NCI-H2107 (cell line): ENCODE measurements at places on chromosomes 11 and 22.

GRCh38 chr22:19094393-19094997, 27.7 kb downstream of the DGCR2 start:
- no peak for DNase-seq

DNA sequence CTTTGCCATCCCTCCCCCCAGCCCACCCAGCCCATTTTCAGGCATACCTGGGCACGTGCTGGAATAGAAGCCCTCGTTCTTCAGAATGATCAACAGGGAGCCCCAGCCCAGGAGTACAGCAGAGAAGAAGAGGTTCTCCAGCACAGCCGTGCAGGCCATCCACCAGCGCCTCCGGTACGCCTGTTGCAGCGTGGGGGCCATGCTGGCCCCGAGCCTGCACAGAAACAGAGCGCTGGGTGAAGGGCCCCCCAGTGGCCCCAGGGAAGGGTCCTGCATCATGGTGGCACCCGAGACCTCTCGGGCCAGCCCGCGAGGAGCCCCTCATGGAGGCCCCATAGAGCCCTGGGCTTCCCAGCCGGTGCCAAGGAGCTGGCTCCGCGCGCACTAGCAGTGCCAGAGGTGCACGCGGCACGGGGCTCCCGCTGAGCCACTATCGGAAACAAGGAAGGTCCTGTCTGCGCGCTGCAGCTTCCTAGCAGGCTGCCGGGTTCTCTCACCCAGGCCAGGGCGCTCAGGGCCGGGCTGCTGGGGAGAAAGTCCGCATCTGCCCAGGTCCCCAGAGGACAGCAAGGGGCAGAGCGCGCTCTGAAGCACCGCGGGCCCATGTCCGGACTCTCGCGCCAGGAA, 1.5 kb downstream of the SLC43A1 start:
- DNase-seq: no peak

DNA sequence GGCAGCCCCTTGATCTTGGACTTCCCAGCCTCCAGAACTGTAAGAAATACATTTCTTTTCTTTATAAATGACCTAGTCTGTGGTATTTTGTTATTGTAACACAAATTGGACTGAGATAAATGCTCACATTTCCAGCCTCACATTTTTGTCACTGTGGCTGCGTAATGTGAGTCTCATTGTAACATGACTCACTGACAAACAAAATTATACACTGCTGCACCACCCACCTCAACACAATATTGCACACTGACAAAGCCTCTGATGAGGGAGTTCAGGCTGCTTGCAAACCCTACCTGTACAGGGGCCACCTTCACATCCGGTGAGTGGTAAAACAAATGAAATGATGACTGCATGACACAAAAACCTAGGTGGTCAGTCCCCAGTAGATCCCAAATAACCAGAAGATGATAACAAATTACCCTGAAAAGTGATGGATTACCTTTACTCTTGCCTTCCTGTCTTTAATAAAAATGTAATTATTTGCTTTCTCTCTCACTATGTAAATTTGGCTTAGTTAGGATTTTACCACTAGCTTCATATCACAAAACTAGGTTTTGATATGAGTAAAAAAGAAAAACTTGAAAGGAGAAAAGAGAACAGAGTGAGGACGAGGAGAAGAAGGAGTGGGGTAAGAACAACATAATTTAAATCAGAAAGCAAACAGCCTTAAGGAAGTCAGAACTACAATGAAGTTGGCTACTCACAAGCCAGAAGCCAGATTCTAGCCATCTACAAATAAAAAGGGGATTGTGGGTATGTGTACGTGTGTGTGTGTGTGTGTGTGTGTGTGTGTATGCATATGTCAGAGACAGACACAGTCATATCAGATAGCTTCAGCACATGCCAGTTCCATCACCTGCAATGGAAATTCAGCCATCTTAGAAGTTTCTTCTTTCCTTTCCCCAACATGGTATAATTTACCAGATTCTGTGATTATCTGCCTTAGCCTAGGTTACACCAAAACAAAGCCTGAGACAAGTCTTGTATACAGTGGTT, 53.4 kb upstream of the SESN3 start:
- no peak for DNase-seq

- DNase-seq: no peak
These were observed 50.2 kb downstream of the RPL27A start for GRCh38 chr11:8732748-8733241.

GRCh38 chr11:60970369-60970774, 1.1 kb upstream of the CD6 start:
- peak; percentile 7 for DNase-seq

- DNase-seq: no peak
These were observed 113.8 kb downstream of the CADM1 start for GRCh38 chr11:115390441-115390840.

DNA sequence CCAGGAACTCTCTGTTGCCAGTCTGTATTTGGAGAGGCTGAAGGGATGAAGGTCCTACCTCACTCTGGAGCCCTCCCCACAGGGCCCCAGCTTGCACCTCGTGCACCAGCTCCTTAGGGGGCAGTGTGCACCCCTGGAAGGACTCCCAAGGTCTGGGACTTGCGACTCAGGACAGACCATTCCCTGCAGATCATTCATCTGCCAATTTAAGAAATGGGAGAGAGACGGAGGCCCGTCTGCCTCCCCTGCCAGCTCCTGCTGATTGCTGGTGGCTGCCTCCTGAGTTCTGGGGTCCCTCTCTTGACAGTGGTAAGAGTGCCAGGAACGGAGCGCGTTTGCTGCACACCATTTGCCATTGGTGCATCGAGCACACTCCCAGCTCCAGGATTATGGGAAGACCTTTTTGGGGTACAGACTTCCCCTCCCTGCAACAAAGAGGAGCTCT, 27.4 kb upstream of the MALAT1 start:
- DNase-seq: no peak

DNA sequence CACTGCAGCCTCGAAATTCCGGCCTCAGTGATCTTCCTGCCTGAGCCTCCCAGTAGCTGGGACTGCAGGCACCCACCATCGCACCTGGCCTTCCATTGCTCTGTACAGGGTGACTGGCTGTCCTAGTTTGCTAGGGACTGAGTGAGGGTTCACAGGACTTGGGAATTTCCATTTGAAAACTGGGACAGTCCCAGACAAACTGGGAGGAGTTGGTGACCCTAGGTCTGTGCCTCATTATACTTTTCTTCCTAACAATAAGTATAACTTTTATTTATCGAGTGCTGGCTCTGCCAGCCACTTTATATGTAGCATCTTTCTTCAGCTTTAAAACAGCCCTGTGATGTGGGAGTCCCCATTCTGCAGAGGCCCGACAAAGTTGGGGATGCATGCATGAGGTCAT, 25.5 kb downstream of the TCP11L1 start:
- no peak for DNase-seq

- no peak for DNase-seq
These were observed 240.7 kb upstream of the B3GAT1 start for GRCh38 chr11:134652586-134653255.

DNA sequence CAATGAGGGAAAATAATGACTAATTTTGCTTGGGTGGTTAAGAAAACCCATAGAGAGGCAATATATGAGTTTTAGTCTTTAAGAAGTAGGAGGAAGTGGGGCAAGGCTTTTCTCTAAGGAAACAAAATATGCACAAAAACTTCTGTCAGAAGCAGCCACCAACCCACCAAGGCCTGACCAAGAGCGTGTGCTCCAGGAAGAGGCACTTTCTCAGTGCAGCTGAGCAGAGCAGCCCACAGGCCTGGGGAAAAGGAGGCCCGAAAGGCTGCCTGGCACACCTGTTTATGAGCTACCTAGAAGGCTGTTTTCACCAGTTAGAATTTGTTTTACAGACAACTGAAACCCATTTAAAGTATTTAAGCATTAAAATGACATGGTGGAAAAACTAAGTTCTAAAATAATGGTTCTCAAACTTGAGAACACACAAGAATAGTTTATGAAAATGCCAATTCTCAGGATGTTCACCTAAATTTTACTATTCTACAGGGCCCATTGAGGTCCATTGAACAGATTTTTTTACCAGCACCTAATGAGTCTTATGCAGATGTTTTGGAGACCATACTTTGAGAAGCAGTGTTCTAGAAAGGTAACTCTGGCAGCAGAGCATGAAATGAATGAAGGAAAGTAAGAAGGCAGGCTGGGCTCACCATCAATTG, 160.5 kb upstream of the DDI1 start:
- no peak for DNase-seq

DNA sequence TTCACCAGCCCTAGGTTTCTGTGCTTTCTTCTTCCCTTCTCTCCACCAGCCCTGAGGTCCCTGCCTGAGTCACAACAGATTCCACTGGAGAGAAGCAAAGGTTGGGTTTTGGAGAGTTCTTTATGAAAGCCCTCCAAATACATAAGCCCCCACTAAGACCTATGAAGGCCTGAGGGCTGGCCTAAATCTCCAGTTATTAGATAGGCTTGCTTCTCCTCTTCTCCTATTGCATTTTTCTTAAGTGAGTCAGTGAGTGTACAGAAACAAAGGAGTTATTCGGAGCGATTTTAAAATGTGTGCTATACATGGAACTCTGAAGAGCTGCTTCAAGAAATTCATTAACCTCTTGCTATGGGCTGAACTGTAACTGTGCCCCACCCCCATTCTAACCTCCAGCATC, 1057.3 kb downstream of the OPCML start:
- DNase-seq: no peak
